ENCODE measurements at places on chromosomes 13 and 19. TPM values are rescaled to one million over a fixed set of nuclear protein-coding genes. Genes with fewer than 3 reads are reported as not detected.

DNA sequence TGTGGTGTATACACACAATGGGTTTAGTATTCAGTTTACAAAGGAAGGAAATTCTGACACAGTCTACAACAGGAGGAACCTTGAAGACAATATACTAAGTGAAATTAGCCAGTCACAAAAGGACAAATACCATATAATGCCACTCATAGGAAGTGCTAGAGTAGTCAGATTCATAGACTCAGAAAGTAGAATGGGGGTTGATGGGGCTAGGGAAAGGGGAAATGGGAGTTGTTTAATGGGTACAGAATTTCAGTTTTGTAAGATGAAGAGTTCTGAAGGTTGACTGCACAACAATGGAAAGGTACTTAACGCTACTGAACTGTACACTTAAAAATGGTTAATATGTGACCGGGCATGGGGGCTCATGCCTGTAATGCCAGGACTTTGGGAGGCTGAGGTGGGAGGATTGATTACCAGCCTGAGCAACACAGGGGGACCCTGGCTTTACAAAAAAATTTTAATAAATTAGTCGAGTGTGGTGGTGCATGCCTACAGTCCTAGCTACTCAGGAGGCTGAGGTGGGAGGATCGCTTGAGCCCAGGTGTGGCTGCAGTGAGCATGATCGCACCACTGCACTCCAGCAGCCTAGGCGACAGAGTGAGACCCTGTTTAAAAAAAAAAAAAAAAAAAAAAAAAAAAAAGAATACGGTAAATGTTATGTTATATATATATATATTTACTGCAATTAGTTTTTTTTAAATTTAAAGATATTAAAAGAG lies 45.0 kb downstream of the SLC15A1 start:
- DNase-seq: no peak

- DNase-seq: no peak
These were observed 27.2 kb downstream of the GPX4 start for GRCh38 chr19:1130771-1131717.

DNA sequence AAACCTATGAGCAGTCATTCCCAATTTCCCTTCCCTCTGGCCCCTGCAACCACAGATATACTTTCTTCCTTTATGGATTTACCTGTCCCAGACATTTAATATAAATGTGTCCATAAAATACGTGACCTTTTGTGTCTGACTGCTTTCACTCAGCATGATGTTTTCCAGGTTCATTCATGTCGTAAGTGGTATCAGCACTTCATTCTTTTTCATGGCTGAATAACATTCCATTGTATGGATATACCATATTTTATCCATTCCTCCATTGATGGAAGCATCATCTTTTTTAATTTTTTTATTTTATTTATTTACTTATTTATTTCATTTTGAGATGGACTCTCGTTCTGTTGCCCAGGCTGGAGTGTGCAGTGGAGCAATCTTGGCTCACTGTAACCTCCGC lies 8.0 kb upstream of the PPP6R1 start:
- DNase-seq: no peak

DNA sequence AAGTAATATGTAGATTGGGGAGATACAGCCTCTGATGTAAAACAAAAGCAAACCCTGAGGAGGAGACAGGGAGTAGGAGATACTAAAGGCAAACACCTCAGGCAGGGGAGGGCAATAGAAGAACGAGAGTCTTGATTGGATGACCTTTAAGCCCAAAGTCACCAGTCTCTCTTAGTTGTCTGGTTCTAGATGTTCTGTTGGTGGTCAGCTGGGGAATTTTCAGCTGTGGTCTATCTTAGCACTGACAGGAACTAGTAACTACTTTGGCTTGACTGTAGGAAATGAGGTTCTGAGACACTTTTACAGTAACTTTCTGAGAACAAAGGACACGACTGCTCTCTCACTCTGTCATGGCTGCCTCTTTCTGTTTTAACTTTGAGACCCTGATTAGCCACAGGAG lies 290.7 kb upstream of the MIR17HG start:
- no peak for DNase-seq

GRCh38 chr13:99145461-99145860 lies 55.2 kb upstream of the UBAC2 start:
- DNase-seq: no peak

DNA sequence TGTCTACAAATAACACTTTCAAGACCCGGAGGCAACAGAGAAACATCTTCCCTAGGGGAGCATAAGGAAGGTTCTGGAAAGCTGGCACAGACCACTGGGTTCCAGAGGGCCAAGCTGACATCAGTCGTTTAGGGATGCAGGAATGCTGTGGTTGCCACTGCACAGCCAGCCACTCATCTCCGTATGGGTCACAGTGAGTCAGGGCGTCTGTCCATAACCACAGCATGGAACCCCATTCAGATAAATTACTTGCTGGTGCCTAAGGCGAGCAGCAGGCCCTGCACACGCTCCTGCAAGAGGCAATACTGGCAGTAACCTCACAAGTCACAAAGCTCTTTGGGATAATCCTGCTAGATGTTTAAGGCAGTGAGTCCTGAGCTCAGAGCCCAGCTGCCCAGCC lies 140.9 kb upstream of the UBL3 start:
- no peak for DNase-seq

The ATXN8OS gene
- total RNA-seq: not detected

The OR7C1 gene
- total RNA-seq: not detected

The TSHZ3 gene
- 7.8 TPM for total RNA-seq
